Cortex of kidney (tissue), 1 donor: ENCODE measurements at places on chromosomes 16 and 17.

DNA sequence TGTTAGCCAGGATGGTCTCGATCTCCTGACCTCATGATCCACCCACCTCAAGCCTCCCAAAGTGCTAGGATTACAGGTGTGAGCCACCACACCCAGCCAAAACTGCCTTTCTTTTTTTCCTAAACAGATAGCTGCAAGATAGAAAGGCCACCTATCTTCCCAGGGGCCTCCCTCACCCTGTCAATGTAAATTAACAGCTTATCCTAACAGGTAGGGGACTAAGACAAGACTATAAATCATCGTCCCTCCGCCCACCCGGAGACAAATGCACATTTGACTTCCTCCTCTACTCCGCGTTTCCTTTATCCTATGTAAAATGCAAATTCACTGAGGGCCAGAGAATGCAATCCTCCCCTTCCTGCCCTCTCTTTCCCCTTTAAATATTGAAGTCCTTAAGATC, 71.4 kb downstream of the MARF1 start:
- no peak for DNase-seq

DNA sequence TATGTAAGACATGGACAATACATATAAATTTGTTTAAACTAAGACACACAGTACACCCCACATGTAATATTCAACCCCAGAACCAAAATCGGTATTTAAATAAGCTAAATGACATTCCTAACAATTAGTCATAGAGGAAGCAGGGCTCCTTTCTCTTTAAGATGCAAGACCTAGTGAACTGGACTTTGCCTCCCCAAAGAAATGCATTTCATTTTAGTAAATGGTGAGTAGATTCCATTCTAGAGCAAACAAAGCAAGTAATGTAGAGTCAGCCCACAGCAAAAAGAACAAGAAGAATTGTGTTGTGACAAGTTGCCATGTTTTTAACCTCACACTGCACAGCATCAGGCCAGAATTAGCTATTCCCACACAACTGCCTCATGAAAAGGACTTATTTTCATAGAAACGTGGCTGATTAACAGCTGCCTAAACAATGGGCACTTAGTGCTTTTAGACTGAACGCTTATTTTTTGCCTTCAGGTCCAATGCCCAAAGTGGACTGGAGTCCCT, 14.4 kb downstream of the DNAJC7 start:
- no peak for DNase-seq

GRCh38 chr16:9033125-9033830, 58.2 kb upstream of the HAPSTR1 start:
- DNase-seq, result no peak

GRCh38 chr16:12455287-12455798, 348.3 kb downstream of the CPPED1 start:
- DNase-seq, result no peak

DNA sequence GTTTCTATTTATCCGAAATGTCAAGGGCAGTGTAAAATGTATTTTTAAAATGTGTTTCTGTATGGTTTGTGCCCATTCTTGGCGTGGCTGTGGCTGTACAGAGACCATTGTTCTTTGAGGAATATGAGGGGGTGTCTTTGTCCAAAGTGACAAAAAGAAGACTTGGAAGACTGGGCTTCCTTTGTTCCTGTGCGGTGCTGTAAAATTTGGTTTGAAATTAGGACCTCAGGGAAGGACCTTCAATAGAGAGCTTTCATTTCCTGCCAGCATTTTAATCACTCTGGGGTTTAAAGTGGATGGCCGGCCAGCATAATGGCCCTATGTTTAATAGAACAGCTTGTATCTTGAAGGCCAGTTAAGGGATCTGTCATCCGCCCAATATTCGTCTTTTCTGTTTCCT, 190.1 kb upstream of the TBX2 start:
- no peak for DNase-seq

DNA sequence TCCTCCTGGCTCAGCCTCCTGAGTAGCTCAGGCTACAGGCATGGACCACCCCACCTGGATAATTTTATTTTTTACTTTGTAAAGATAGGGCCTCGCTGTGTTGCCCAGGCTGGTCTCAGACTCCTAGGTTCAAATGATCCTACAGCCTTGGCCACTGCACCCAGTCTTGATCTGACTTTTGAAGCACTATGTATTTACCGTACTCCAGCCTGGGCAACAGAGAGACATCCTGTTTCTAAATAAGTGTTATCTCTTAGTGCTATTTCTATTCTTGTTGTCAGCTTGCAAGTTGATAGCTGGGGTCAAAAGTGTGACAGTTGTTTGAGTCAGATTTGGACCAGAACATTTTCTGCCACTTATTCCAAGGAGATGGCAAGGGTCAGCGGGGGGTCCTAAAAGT, 486.4 kb downstream of the NPIPA7 start:
- DNase-seq, result no peak

DNA sequence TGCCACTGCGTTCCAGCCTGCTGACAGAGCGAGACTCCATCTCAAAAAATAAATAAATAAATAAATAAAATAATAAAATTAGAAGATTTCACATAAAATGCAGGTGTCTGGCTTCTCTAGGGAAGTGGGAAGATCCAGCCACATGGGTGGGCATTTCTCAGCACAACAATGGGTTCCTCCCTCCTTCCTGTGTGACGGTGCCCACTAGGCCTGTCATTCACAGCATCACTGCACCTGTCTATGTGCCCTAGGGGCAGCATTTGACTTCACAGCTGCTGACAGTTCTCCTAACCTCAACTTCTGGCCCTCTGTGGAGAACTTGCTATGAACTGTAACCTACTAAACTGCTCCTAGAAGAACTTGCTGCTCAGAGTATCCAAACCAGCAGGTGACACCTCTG, 3.0 kb downstream of the ABHD15 start:
- DNase-seq, result no peak

- no peak for DNase-seq
Measured at GRCh38 chr16:57184887-57185445, 873 bp downstream of the PSME3IP1 start.

- DNase-seq, result no peak
Measured at GRCh38 chr16:69839798-69840409, 77.8 kb downstream of the WWP2 start.

- DNase-seq, result no peak
Measured at GRCh38 chr17:79790805-79791734, 5.8 kb downstream of the CBX8 start.

GRCh38 chr17:65270499-65271253, 133.5 kb downstream of the RGS9 start:
- DNase-seq, result no peak

- no peak for DNase-seq
Measured at GRCh38 chr16:50388496-50388895, 19.7 kb upstream of the BRD7 start.

DNA sequence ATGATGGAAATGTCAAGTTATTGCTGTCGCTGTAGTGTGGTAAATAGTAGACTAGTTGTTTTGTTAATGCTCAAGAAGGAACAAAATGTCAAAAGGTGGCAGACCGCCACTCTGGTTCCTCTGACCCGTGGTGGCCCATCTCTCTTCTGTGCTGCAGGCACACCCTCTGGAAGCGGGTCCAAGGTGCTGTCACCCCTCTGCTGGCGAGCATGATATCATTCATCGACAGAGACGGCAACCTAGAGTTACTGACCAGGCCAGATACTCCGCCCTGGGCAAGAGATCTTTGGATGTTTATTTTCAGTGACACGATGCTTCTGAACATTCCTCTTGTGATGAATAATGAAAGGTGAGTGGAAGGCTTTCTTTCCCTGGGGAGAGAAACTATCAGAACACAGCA, 56.8 kb upstream of the ENDOV start:
- no peak for DNase-seq

DNA sequence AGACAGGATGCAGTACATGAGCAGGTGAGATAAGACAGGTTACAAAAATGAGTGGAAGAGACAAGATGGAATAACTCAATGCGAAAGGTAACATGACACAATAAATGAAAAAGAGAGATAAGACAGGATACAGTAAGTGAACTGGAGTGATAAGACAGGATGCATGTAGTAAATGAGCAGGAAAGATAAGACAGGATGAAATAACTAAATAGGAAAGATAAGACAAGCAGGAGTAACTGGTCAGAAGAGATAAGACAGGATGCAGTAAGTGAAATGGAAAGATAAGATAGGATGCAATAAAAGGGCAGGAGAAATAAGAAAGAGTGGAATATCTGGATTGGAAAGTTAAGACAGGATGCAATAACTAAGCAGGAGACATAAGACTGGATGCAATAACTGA, 8.3 kb upstream of the MYH4 start:
- DNase-seq, result no peak

DNA sequence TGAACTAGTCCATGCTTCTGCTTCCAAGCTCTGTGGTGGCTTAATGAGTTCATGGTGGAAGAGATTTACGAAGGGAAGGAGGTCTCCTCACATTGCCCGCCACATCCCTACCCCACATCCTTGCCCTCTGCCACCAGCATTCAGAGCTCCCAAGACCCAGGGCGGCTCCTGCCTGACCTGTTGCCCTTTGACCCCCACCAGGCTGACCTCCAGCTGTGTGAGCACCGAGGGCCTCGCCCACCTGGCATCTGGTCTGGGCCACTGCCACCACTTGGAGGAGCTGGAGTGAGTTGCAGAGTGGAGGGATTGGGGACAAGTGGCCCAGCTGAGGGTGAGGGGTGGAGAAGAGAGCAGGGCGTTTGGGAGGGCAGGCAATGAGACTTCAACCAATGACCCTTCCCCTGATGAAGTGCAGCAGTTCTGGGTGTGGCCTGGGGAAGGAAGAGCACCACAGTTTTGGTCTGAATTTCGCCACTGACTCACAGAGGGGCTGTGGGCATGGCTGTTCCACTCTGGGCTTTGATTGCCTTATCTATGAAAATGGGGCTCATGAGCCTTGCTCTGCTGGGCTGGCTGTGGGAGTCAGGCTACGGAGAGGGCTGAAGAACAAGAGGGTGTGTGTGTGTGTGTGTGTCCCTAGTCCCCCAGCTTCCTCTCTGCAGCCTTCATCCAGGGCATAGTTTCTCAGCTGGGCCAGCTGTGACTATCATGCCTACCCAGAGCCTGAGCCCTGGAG, 22.6 kb upstream of the CPNE2 start:
- no peak for DNase-seq

GRCh38 chr17:7440834-7441195, 1.5 kb downstream of the FGF11 start:
- DNase-seq, result no peak

DNA sequence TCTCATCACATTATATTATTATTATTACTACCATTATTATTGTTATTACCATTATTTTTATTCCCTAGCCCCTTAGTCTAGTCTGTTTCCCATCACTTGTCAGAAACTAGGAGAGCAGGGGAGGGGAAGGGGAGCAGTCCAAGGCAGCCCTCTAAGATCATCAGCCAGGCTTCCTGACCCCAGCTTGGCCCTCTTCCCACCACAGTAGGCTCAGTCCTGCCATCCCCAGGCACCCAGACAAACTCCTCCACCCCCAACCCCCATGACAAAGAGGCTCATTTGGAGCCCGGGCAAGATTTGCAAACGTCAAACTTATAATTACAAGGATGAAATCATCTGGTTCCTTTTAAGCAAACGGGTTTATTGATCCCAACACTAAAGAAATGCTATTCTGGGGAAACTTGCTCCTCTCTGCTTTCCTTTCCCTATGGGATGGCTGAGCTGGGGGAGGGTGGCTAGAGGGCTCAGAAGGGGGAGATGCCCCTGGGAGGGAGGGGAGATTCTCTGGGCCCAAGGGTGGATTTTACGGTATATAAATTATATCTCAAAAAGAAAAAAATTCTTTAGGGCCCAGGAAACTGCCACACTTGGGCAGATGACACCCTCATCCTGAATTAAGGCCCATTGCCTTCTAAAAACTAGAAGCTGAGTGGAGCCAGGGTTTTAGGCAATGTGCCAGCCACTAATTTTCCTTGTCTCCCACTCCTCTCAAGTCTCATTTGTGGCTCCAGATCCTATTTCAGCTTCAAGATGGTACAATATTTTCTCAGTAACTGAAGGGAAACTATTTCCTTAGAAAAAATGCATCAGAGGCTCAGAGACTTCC, 4.4 kb upstream of the CBFB start:
- DNase-seq, result no peak
